ENCODE measurements at places on chromosomes 16 and 17.

DNA sequence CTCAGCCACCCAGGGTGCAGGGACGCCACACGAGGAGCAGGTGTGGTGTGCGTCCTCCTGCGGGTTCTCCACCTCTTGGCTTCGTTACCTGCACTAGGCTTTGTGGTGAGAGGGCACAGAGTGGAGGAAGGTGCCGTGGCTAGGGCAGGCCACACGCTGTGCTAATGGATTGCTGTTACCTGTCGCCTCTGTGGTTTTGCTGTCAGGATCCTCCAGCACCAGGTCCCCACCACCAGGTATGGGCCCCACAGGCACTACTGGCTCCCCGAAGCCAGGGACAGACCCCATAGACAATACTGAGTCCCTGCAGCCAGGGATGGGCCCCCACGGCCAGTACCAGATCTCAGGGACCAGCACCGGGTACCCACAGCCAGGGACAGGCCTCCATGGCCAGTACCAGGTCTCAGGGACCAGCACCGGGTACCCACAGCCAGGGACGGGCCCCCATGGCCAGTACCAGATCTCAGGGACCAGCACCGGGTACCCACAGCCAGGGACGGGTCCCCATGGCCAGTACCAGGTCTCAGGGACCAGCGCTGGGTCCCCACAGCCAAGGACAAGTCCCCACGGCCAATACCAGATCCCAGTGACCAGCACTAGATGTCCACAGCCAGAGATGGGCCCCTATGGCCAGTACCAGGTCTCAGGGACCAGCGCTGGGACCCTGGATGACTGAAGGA is 315.6 kb downstream of the SEC14L1 start:
- DNase-seq = no peak

DNA sequence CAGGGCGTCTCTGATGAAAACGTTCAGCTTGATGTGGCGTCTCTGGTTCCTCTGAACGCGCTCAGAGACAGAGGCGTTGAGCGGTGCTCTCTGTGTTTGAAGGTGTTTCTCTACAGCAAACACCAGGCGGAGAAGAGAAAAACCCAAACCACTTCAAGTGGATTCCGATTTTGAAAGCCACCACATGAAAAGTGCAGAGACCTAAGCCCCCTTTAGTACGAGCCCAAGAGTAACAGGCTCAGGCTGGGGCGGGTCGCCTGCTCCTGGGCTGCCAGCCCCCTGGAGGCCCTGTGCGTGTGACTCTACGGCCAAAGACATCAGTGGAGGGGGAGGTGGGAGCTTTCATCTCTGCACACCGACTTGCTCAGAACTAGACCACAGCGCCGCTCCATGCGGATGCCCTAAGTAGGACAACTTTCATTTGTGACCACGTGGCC is 328.4 kb downstream of the MAF start:
- no peak for DNase-seq

- peak; percentile 59 for DNase-seq
Measured at GRCh38 chr17:42536372-42537155, 523 bp downstream of the NAGLU start.

DNA sequence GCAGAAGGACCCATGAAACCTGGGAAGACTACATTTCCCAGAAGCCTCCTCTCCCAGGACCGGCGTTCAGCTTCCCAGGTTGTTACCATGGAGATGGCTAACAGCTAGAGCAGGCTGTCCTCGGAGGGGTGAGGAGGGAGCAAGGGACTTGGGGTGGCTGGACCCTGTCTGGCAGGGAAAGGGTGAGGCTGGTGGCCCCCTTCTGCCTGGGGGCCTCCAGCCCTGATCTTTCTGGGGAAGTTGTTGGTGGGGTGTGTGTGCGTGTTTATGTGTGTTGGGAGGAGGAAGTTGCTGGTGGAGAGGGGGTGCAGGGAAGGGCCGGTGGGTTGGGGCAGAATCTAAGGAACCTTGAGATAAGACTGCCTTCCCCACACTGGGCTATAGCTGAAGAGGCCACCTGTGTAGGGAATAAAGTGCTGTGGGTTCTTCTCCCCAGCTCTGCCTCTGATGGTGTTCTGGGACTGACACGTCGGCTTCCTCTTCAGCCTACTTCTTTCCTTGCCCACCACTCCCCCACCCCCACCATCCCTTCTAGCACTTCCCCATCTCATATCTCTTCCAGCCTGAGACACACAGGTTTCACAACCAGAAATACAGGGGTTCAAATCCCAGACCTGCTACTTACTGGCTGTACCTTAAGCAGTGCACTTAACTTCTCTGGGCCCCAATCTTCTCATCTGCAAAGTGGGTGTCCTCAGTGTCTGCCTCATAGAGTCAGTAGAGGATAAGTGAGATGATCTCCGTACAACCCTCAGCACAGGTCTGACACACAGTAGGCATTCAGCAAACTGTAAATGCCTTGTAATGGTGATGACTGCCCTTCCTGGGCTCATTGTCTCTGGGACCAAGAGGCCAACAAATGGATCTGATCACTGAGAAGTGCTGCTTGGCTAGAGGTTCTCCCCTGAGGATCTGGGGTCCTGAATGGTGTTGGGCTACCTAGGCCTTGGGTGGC is at the start of gene DRC7:
Gene DRC7 (plus strand): TSS at position 82 of the 955 bp plus-strand sequence. CDS start 3,144 bp downstream, outside the sequence.
- peak; percentile 85 for DNase-seq

GRCh38 chr17:50194140-50194933 is 7.1 kb downstream of the COL1A1 start:
- DNase-seq = no peak

DNA sequence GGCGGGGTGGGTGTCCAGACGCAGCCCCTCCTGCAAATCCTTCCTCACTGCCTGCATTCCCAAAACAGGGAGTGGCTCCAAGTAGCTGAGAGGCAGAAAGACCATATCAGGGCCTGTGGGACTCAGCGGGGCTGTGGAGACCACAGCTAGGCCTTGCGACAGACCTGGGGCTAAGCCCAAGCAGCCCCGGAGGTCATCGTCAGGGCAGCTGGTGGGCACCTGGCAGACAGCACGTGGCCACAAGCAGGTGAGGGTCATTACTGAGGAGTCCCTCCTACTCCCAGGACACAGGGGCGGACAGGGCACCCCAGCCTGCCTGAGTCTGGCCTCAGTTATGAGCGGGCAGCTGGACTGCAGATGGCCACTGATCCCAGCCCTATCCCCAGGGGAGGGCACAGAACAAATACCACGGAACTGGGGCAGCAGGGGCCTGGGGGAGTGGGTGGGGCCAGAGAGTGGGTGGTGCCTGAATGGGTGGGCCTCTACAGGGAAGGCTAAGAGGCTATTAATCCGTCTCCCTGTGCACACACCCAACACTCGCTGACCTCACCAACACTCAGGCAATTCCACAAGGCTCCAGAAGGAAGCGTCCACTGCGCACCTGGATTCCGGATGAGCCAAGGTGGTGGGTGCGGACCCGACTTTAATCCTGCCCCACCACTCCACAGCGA is 8.5 kb downstream of the HS3ST6 start:
- DNase-seq = peak; percentile 17

DNA sequence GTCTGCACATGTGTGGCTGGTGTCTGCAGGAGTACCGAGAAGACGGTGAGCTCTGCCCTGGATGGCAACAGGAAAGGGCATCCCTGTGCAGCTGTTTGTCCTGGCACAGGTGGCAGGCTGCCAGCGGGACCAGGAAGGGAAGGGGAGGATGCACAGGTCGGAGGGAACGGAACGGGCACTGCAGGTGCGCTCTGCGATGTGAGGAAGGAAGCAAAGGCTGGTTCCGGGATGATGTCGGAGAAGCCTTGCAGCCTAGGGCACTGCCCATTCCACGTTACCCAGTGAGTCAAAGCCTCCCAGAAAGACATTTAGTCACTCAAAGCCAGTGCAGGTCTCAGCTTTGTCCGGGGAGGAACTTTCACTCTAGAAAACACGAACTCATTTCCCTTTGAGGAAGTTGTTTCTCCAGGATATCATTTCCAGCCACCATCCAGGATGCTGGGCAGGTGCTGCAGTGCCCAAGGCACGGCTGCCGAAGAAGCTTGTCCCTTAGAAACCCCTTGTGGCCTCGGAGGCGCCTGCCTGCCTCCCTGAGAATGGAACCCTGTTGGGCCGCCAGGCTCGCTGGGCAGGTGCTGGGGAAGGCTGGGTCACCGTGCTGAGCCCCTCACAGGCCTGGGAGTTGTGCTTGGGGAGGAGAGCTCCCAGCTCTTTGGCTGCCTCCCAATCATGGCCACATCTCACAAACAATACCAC is 4.5 kb upstream of the TMEM235 start:
- peak; percentile 36 for DNase-seq

DNA sequence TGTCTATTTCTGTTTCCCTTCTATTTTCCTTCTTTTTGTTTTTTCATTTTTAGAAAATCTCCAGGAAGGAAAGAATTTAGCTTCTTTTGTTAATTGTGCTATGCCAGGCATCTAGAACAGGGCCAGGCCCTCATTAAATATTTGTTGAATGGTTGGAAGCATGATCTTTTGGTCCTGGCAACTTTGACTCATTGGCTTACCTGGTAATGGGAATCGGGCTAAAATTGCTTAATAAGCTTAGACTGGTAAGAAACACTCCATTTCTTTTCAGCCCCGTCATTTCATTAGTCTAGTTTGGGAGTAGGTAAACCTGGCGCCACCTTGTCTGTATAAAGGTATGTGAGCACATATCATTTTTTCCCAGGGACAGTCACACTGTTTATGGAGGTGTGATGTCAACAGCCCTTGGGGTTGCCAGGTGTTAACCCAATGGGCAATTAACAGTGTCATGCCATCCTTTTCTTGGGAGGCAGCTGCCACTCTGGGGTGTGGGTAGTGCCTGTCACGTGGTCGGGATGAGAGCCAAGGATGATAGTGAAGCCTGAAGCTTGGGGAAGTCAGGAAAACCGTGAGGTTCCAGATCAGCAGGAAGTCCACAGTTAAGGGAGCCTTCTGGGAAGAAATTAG is 9.5 kb upstream of the NDEL1 start:
- no peak for DNase-seq

DNA sequence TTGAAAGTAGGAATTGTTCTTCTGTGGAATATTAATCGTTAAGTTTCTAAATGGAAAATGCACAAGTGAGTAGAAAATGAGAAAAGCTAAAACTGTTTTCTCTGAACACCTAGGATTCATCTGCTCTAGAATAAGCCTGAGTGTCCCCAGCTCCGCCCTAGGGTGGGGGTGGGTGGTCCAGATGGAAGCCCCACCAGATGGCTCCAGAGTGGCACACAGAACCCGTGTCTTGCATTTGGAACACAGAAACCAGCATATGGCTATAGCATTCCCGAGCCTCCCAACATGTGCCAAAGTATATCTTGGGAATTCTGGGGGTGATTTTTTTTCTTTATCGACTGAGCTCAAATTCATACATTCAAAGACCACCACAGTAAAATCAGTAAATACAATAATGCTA is 517.7 kb upstream of the PSMD7 start:
- no peak for DNase-seq

DNA sequence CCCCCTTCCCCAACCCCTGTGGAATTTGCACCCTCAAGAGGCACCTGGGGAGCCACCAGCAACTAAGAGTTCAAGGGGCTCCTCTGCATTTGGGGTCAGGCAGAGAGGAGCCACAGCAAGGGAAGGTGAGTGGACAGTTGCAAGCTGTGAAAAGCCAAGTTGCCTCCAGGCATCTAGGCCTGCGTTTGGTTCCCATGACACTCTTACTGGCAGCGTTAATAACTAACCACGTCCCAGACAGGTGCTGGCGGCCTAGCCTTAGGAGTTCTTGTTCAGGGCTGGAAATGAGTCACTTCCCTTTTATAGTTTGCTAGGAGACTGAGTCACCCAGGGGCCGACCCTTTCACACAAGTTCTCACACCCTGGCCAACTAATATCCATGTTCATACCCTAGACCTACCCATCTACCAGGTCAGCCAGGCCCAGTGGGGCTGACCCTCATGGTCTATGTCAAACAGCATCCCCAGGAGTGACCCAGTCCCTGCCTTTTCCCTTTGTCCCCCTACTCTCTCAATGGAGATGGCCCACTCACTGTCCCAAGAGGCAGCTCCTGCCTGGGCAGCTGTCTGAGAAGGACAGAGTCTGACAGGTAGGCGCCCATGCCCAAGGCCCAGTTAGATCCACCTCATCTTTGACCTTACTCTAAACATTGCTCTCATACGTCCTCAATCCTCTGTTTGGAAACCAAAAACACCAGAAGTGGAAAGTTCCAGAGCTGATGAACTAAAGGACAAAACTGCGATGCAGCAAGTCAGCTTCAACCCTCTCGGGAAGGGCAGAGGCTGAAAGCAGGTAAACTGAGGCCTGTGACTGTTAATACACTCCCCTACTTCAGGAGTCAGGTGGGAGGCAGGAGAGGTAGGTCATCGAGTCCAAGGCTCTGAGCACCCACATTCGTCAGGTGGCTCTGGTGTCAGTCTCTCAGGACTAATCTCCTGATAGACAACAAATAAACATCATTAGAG is 300.6 kb downstream of the SOX9 start:
- peak; percentile 81 for DNase-seq

- DNase-seq = no peak
Measured at GRCh38 chr16:58413359-58413758, 21.1 kb downstream of the GINS3 start.

- DNase-seq = peak; percentile 6
Measured at GRCh38 chr17:73746314-73747073, 102.2 kb upstream of the SDK2 start.

GRCh38 chr16:15951852-15952251 is 2.4 kb downstream of the ABCC1 start:
- DNase-seq = no peak

GRCh38 chr16:67068212-67068753 is 39.3 kb downstream of the CBFB start:
- no peak for DNase-seq

- DNase-seq = peak; percentile 43
Measured at GRCh38 chr17:40480501-40481003, 20.9 kb downstream of the TNS4 start.

GRCh38 chr17:76385892-76386786 is 1.7 kb downstream of the SPHK1 start:
- peak; percentile 74 for DNase-seq

DNA sequence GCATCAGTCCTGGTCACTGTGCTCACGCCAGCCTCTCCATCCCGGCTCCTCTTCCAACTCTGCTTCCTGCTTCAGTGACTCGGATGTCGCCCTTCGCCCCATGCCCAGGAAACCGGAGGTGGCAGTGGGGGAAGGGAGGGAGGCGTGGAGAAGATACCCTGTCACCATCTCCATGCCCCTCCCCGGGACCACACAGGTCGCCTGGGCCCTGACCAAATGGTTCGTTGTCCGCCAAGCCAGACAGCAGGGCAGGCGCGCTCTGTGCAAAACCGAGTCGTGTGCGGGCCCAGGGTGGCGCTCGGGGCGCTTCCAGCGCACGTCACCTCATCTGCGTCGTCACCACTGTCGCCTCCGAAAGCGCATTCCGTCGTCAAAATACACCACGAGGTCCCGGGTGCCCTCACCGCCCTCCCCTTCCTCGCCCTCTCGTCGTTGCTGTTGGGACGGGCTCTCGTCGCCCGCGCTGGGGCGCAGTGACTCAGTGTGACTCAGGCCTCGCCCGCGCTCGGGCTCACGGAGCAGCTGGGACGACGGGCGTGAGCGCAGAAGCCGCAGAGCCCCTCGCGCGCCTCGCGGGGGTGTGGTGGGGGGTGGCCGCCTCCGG is 39.2 kb downstream of the ZNF778 start:
- DNase-seq = no peak

DNA sequence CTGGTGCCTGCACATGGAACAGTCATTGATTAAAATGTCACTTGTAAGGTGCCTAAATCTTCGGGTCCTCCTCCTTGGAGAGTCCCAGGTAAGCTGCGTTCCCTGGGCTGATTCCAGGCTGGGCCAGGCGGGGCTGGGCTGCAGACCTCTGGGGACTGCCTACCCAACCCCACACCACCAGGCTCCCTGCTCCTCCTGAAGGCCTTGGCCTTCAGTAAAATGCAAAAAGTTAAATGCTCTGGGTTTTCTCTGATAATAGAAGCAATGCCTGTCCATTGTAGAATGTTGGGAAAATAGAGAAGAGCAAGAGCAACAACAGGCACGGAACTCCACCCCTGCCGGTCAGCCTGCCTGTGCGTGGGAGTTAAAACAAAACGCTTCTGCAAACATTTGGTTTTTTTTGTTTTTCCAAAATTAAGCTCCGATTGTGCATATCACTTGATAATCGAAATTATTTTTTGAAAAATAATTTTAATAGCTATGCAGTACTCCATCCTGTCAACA is 363.9 kb downstream of the SEC14L1 start:
- DNase-seq = no peak
